Mesenteric fat pad (tissue), 1 donor: ENCODE measurements at places on chromosomes 3 and 15.

GRCh38 chr15:65732698-65733097 is 59.4 kb downstream of the DENND4A start:
- DNase-seq: no peak

DNA sequence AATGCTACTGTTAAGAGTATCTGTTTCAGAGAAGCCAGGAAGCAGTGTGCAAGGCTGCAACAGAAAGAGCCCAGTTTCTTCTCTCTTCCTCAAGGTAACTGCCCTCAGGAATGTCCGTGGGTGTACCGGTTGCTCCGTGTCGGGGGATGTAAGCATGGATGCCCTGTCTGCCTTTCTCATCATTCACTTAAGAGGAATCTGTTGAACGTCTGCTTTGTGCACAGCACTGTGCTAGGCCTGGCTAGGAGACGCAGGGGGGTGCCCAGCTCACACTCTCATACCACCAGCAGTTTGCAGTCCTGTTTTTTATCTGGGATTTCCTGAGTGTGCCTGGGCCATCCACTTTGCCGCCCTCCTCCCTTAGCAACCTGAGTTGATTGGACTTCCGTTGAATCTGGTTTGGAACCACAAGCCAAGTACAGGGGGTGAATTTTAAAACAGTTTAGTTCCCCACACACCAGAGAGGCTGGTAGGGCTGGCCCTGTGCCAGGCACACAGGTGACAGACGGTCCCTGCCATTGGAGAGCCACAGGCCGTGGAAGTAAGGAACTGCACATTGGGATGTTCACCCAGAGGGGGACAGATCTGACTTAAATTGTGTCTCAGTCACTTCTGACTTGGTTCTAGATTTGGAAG is 11.2 kb downstream of the BOC start:
- DNase-seq: no peak

DNA sequence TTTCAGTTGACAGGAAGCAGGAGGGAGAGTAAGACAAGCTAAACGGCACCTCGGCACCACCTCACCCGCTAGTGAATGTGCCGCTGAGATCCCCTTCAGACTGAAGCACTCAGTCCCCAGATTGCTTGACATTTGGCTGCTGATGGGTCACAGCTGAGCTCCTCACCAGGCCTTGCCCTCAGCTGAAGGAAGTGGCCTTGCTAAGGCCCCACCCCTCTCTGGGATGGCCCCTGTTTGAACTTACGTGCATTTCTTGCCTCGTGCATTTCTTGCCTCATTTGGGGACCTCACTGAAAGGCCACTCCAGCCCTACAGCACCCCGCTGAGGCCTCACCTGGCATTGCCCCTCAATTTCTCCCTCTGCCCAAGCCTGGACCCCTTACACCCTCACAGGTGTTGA is 39.8 kb downstream of the EOGT start:
- DNase-seq: no peak

DNA sequence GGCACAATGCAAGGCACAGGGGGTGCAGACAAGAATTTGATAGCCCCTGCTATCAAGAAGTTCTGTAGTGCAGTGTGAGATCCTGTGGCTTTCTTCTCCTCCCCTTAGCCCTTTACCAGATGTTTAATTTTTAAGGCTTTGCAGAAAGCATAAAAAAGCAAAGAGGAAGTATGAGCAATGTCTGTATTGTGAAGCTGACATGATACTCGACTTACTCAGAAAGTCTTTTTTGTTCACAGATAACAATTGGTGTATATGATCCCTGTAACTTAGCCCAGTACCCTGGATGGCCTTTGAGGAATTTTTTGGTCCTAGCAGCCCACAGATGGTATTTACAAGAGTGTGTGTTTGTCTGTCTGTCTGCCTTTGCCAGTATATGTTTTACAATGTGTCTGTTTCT is 58.9 kb downstream of the ATG7 start:
- DNase-seq: no peak

- DNase-seq: no peak
Measured at GRCh38 chr15:72737061-72737460, 46.5 kb downstream of the ADPGK start.
